GM04504 (cell line): ENCODE measurements at places on chromosomes 12 and 14.

DNA sequence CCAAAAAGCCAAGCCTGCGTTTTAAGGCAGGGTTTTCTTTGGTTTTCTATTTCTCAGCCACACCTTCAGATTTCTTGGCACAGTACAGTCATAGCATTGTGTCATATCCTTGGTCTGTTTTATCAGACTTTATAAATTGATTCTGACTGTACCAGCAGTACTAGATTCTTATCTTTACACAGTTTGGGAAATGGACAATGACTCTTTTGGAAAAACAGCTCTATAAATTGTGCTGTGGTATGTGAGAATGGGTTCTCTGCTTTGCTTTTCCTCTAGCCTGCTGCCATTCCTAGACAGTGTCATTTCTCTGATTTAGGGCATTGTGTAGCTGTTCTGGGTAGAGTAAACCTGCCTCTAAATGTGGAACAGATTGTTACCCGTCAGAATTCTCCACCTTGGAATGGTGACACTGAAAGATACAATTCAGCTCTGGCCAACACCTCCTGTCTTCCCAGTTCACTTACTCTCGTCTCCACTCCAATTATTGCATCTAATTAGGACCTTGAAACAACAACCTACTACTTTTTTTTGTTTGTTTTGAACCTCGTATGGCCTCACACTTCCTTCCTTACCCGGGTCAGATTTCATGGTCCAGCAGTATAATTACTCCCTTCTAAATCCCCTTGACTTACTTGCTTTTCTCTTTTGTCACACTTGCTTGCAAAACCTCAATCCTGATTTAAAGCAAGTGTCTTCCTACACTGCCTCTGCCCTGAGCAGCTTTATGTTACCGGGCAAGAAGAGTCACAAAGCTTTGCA lies 226.3 kb downstream of the ERC1 start:
- peak; percentile 58 for DNase-seq

GRCh38 chr14:57884175-57884574 lies 18.3 kb upstream of the SLC35F4 start:
- no peak for DNase-seq

DNA sequence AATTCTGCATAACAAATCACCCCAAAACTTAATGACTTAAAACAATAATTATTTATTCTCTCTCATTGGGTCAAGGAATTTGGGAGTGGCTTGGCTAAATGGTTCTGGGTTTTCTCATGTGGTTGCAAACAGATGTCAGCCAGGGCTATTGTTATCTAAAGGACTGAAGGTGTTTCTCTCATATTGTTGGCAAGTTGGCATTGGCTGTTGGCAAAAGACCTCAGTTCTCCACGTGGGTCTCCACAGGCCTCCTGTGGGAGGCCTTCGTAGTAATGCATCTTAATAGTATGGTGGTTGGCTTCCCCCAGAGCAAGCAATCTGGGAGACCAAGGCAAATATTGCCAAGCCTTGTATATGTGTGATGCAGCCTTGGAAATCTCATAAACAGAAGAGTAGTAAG lies 14.4 kb downstream of the GALNT16 start:
- DNase-seq: no peak

DNA sequence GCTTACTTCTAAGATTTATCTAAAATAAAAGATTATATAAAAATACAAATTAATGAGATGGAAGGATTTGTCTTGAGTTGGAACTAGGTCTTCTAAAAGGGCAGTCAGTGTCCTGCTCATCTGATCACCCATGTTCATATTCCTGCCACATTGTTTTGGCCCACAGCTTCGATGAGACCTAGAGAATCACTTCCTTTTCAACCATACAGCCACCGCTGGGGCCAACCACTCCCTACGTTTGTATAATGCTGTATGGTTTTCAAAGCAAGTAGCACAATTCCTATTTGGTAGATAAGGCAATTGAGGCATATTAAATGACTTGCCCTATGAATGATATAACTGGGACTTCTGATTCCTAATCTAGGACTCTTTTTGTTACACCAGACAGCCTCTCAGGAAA lies 249.4 kb downstream of the ZFP36L1 start:
- no peak for DNase-seq

DNA sequence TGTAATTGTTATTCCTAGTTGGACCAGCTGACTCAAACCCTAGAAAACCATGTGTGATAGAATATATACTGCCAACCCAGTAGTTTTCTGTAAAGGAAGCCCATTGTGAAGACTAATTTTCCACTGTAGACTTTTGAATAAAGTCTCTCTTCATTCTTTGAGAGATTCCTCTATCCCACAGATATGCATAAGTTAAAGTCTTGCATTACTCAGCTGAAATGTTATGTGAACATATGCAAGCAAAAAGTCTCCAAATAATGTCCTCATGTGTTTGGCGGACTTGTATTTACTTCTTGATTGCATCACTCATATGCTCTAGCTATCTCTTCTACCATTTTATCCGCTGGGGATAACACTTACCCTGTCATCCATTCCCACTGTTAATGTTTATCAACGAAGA lies 35.1 kb upstream of the OTOGL start:
- DNase-seq: no peak

GRCh38 chr12:80936642-80937390 lies 918 bp downstream of the LIN7A start:
- DNase-seq: peak; percentile 24

GRCh38 chr14:39474416-39474911 lies 42.2 kb upstream of the FBXO33 start:
- no peak for DNase-seq

- DNase-seq: no peak
These were observed 115.6 kb downstream of the NEDD1 start for GRCh38 chr12:97022536-97023230.

DNA sequence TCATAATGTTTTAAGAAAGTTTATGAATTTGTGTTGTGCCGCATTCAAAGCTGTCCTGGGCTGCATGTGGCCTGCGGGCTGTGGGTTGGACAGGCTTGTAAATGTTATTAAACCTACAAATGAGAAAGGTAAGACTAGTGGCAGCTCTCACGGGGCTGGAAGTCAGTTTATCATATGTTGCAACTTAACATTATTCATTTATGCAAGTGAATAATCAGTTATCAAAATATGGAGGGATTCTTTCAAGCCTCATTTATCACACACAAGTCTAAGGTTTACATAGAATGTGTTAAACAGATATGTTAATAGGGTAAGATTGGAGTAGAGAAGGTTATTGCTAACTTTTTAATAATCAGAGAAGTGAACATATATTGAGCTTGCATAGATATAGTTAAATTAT lies 442.5 kb upstream of the RGS6 start:
- no peak for DNase-seq

- DNase-seq: no peak
These were observed 147.9 kb upstream of the E2F7 start for GRCh38 chr12:77213319-77213718.

- no peak for DNase-seq
These were observed 8.3 kb upstream of the KRT1 start for GRCh38 chr12:52688481-52688880.

DNA sequence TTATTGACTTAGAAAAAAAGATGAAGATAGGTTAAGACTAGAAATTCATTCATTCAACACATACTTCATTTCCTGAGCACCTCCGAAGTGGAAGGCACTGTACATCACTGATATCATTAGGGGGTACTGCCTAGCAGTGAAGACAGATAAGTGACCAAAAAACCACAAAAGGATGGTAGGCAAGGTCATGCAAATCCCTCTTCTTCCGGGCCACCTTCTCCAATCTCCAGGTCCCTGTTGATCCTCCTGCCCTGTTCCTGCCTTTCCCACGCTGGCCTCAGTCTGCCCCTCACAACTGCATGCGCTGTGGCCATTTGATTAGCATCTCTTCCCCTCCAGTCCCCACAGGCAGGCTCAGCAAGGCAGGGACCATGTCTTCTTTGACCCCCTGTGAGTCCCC lies 60.8 kb downstream of the SETD3 start:
- no peak for DNase-seq

GRCh38 chr14:104676694-104677511 lies 12.5 kb upstream of the INF2 start:
- DNase-seq: no peak

DNA sequence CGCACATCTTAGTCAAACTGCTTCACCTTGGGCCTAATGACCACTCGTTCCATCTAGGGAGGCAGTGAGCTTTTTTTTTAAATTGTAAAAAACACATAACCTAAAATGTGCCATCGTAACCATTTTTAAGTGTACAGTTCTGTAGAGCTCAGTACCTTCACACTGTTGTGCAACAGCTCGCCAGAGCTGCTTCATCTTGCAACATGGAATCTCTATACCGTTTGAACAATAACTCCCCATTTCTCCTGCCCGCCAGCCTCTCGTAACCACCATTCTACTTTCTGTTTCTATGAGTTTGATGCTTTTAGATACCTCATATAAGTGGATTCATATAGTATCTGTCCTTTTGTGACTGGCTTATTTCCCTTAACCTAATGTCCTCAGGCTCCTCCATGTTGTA lies 196.2 kb downstream of the CHST11 start:
- no peak for DNase-seq

DNA sequence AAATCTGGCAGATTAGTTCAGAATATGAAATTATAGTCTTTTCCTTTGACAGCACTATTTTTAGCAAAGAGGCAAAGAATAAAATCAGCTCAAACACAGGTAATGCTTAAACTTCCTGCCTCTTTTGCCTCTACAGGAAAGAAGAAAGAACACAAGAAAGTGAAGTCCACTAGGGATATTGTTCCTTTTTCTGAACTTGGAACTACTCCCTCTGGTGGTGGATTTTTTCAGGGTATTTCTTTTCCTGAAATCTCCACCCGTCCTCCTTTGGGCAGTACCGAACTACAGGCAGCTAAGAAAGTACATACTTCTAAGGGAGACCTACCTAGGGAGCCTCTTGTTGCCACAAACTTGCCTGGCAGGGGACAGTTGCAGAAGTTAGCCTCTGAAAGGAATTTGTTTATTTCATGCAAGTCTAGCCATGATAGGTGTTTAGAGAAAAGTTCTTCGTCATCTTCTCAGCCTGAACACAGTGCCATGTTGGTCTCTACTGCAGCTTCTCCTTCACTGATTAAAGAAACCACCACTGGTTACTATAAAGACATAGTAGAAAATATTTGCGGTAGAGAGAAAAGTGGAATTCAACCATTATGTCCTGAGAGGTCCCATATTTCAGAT lies 17.4 kb downstream of the TMPO start:
- no peak for DNase-seq
